Spinal cord (tissue), 10 donors: ENCODE measurements at places on chromosomes 12 and 14. TPM values are rescaled to one million over a fixed set of nuclear protein-coding genes. Genes with fewer than 3 reads are reported as not detected.
A peak's percentile ranks its signal among the peaks of the same experiment; 100 is the strongest.

The C14orf93 gene
- total RNA-seq: 3.8 TPM

The AMIGO2 gene
- total RNA-seq: 10.7 TPM

The PITPNM2 gene
- 7.9 TPM for total RNA-seq

The SYT1 gene
- 100 TPM for total RNA-seq

The OVCH1 gene
- 0.66 TPM for total RNA-seq

The RNASE4 gene
- 13.8 TPM for total RNA-seq

- DNase-seq: no peak
These were observed 133.4 kb downstream of the DICER1 start for GRCh38 chr14:95023886-95024285.

DNA sequence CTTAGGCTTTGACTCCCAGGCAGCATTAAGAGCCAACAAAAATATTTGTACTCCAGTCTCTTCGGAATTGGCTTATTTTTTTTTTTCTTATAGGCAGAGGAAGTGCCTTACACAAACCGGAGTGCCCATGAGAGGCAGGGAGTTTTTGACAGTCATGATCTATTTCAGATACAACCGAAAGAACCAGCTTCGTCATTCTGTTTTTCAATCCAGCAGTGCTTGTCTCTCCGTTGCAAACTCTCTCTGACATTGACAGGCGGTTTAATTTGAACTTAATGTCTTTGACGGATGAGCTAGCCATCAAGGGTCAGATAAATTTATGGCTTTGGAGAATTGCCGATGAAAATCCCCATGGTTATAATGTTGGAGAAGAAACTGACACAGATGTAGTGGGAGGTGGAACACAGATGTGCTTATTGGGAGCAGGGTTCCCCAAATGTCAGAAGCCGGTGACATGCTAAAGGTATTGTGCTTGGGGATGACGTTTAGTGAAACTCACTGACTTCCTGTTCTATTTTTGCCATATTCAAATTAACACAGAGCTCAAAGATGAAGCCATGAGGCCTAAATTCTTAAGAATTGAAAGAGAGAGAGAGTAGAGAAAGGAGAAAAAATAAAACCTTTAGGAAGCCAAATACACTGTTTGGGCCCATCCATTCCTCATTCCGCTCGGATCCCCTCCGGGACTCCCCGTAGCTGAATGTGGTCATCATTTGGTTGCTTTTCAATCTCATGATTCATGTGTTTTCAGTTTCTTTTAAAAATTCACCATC, 59.7 kb downstream of the PLXNC1 start:
- peak; percentile 23 for DNase-seq

DNA sequence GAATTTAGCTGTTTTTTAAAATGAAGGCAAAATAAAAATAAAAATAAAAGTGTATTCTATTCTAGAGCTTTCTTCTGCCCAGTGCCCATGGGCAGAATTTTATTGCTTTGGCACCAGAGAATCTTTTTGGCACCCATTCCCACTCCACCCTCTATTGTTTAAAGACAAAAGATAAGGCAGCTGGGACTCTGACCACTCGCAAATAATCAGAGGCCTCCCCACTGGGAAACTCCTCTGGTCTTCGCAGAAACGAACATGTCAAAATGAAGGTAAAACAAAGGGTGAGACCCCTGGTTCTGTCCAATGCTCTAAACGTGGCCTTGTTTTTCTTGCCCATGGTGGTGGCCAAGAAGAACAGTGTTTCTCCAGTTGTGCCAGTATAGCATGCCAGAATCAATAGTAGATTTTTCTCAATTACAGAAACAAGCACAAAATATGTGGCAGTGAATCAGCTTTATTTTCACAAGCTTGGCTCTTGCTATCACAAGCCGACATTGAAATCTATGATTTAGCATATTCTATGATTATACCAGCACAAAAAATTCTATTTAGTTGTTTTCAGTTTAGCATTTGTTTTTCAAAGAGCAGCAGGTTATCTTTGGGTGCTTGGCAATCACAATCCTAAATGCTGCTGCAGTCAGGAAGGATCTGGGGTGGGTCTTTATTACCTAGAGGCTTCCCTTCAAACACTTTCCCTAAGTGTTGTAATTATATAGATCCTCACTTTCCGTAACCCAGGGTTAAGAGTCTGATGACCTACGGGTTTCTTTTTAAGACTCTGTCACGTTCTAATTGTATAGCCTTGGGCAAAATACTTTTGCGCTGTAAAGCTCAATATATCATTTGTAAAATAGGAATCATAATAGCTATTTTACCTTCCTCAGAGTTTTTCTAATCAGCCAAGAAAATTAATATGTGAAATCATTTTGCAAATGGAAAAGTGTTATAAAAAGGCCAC, 50.5 kb downstream of the KITLG start:
- DNase-seq: no peak

- no peak for DNase-seq
These were observed 26.2 kb upstream of the TCL1B start for GRCh38 chr14:95659990-95660385.

GRCh38 chr12:96326628-96327227, 73.5 kb downstream of the CDK17 start:
- DNase-seq: no peak

DNA sequence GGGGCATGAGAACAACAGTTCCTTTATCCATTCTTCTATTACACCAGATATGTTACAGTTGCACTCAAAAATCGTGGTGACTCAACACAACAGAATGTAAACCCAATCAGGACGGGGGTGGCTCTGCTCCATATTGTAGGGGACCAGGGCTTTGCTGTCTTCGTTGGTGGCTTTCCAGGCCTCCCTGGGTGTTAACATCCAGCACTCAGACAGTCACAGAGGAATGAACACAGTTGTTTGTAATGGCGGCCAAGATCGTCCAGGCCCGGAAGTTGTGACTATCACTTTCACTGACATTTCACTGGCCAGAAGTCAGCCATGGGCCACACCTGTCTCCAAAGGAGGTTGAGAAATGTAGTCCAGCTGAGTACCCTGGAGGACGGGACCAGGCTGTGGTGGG, 204.1 kb downstream of the CACNA1C start:
- no peak for DNase-seq

- no peak for DNase-seq
These were observed 6.0 kb downstream of the HEATR5A start for GRCh38 chr14:31414190-31414833.

DNA sequence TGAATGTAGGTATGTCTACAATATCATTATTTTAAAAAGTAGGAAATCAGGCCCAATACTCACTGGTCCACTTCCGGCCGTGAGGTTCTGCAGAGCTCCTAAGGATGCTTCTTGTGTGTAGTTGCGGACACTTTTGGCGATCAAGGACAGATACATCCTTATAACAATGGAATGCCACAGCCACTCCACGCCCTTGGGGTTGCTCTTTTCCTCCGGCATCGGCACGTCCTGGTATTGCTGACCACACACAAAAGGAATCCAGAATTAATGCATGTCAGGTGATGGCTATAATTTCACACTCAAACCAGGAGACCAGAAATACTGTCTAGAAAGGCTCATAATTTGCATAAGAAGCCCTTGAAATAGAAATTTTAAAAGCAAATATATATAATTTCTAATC, 65.6 kb upstream of the YARS2 start:
- DNase-seq: no peak

GRCh38 chr14:96271421-96271762, 15.4 kb downstream of the BDKRB1 start:
- DNase-seq: no peak

GRCh38 chr14:31966896-31967668, 110.0 kb upstream of the ARHGAP5 start:
- no peak for DNase-seq

DNA sequence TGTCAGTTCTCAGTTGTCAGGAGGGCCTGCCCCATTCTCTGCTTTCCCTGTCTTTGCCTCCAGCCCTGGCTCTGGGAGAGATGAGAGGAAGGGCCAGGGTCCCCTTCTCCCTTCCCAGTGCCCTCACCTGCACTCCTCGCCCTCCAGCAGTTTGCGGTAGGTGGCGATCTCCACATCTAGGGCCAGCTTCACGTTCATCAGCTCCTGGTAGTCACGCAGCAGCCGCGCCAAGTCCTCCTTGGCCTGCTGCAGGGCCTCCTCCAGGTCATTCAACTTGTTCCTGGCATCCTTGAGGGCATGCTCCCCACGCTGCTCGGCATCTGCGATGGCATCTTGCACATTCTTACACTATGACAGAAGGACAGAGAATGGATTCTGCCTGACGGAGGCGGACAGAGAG, 5.4 kb downstream of the KRT2 start:
- DNase-seq: no peak

DNA sequence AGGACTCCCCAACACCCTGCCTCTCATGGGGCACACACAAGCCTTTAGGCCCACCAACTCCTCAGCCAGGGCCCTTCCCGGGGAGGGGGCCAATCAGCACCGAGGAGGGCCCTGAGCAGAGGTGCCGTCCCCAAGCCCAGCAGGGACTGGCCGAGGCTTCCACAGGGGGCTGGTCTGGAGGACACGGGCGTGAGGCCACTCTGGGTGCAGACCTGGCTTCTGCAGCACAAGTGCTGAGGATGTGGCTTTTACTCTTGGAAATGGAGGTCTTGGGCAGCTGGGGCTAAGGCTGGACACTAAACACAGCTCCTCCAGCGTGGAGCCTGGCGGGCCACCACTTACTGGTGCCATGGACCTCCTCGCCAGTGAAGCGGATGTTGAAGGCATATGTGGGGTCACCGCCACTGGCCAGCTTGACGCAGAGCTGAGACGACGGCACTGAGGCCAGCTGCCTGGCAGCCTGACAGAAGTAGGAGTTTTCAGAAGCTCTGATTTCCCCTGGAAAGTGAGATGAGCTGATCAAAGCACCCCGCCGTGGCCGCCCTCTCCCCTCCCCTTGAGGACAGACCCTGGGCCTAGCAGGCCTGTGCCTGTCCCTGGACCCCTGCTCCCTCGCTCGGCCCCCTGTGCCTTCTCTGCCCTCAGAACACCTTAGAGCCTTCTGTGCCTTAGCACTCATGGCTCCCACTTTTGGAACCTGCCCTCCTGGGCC, 44.0 kb downstream of the TRAFD1 start:
- no peak for DNase-seq

DNA sequence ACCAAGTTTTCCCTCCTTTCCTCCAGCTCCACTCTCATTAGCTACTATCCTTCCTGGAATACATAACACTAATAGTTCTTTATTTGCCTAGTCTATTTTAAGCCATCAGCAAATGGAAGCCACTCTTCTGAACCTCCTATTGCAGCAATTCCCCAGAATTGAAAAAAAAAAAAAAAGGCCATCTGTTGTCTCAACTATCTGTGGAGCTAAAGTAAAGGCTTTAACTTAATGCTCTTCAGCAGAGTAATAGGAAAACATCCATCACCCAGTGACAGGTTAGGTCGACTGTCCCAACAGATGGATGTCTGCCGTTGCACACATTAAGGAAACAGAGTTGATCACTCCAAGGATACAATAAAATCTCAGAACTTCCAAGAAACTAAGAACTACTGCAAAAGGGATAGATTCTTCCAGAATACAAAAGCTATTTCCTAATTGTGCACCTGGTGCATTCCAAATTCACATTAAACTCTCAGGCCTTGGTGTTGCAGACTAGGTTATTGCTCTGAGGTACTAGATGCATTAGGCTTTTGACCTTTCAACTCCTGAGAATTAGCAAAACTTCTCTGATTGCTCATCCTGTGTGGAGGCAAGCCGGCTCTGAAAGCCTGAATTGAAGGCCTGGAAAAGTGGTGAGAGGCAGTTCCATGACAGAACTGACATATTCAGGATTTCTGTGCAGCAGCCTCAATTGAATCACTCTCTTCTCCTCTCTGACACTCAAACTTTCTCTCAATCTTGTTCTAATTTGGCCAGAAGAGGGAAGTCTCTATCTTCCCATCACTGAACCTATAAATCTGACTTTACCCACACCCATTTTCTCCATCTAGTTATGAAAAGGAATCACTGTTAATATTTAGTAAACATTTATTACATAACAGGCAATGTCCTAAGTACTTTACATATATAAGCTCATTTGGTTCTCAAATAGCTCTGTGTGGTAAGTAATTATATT, 238.4 kb upstream of the HMGA2 start:
- no peak for DNase-seq

DNA sequence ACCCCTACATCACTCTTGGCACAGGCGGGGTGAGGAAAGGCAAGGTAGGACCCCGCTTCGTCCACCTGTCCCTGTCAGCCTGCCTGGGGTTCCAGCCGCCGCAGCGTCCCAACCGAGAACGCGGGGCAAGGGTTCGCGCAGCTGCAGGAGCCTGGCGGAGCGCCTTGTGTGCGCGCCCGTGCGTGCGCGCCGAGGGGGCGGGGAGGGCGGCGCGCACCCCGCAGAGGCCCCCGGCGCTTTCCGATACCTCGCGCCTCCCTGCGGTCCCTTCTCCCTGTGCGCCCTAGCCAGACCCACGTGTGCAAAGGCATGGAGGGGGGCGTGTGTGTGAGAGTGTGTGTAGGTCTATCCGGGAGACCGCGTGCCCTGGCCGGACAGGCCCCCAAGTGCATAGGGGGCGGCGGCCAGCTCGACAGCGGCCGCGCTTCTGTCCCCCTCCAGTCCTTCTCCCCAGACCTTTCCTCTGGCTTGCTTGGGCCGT, 122.4 kb downstream of the TSPAN9 start:
- DNase-seq: no peak

- no peak for DNase-seq
These were observed 37.5 kb upstream of the CORO1C start for GRCh38 chr12:108768591-108769500.

- no peak for DNase-seq
These were observed 903.6 kb upstream of the TMEM132C start for GRCh38 chr12:127363392-127363791.
